ENCODE measurements at places on chromosomes 2 and 18.

GRCh38 chr2:196415384-196415783, 224.1 kb upstream of the CCDC150 start:
- DNase-seq = no peak

DNA sequence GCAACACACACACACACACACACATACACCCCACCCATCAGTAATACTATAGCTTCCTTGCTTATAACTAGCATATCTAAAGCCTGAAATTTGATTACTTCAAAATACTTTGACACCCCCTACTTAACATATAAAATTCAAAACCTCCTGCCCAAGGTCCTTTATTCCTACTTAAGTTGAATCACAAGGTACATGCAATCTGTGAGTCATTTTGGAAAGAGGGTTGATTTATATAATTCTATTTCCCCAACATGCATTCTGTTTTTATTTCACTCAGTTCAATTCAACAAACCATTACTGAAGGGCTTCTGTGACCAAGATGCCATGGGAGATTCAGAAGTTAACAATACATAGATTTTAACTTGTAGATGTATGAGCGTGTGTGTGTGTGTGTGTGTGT, 420.7 kb downstream of the METTL4 start:
- DNase-seq = no peak

GRCh38 chr2:121186261-121186660, 98.7 kb downstream of the TFCP2L1 start:
- DNase-seq = no peak

GRCh38 chr2:120291401-120292311, 39.0 kb downstream of the RALB start:
- DNase-seq = no peak

DNA sequence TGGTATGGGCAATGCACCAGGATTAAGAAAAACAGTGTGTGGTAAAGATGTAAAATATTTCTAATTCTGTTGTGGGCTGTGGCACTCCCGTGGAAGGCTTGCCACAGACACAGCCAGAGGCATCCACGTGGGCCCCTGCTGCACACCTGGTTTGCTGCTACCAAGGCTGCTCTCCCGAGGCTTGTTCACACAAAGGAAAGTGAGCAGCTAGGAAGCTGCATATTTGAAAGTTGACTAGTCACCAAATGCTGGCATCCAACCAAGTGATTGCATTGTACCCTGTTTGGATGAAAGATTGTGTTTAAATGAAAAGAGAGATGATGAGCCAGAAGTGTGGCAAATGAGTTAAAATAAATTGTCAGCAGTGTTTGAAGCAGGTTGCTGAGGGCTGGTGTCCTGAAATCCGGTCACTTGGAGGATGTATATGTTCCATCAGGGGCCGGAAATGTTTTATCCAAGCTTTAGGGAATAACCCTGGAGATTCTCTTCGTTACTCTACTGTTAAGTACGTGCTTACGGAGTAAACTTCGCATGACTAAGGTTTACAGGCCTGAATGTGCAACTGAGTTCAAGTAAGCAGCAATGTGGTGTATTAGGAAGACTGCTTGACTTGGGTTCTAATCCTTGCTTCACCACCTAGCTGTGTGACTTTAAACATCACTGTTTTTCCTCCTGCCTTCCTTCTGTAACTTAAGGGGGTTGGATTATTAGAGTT, 86.1 kb downstream of the MSH2 start:
- no peak for DNase-seq

Measured in kidney (tissue), 22 donors.